ENCODE measurements at places on chromosomes 4 and X.

DNA sequence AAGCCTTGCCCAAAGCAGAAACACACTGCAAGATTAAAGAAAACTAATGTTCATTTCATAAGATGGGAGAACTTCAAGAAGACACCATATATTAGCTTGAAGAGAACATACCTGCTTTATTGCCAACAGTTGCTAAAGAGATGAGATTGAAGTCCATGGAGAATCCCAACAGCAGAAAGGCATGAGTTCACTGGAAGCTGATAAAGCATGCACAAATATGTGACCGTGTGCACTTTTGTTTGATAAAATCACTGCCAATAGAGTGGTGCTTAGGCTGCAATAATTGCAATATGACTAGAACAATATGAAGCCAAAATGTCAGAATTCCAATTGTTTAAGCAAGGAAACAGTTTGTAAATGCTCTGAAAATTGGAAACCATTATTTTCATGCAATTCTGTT lies 125.9 kb upstream of the PPARGC1A start:
- H3K4me1 ChIP-seq = peaks cover 7% of the 10 kb centered on the region
- no peaks in the 10 kb centered on the region for H3K36me3 ChIP-seq
- H3K4me3 ChIP-seq = no peak overlapping the region
- H3K27me3 ChIP-seq = peaks cover 8% of the 10 kb centered on the region
- H3K27ac ChIP-seq = no peak overlapping the region

GRCh38 chrX:124736553-124737270 lies 390.3 kb downstream of the SH2D1A start:
- peak; percentile 21 for DNase-seq
- H3K36me3 ChIP-seq = no peaks in the 10 kb centered on the region
- peaks cover 6% of the 10 kb centered on the region for H3K27me3 ChIP-seq
- H3K27ac ChIP-seq = peak overlapping the region; percentile 28
- peaks cover 8% of the 10 kb centered on the region for H3K4me1 ChIP-seq

DNA sequence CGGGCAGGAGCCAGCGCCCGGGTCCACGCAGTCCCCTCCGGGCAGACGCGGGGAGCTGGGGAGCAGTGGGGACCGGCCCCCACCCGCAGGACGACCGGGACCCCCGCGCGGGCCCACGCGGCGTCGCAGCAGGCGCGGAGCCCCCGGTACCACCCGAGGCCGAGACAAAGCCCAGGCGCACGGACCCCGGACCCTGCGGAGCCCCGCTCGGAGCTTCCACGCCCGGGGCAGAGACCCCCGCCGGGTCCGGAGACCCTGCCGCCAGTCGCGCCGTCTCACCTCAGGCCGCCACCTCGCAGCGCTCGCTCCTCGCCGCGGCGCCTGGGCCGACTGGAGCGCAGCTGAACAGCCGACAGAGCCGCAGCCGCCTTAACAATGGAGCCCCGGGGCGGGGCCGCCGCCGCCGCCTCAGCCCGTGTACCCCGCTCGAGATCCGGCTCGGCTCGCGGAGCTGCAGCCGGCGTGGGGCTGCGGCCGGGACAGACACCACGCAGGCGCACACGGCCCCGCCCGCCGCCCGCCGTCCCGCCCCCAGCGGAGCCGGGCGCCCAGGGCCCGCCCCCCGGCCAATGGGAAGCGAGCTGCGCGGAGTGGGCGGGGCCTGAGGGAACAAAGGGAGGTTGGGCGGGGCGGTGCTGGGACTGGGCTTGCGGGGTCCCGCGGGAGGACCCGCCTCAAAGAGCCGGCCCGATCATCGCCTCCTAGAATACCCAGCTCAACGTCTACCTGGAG lies at the start of gene AFAP1:
AFAP1 (minus strand) TSS at position 485 of the 732 bp plus-strand sequence. CDS start 67,783 bp downstream, outside the sequence.
- peaks cover 23% of the 10 kb centered on the region for H3K4me1 ChIP-seq
- peaks cover 6% of the 10 kb centered on the region for H3K36me3 ChIP-seq
- no peak within 1 kb of the TSS for H3K4me3 ChIP-seq
- peak within 1 kb of the TSS; percentile 90 for H3K27ac ChIP-seq
- peaks cover 26% of the 10 kb centered on the region for H3K27me3 ChIP-seq

- no peak for DNase-seq
- H3K27me3 ChIP-seq = no peaks in the 10 kb centered on the region
- no peak overlapping the region for H3K27ac ChIP-seq
- H3K4me3 ChIP-seq = no peak overlapping the region
- no peaks in the 10 kb centered on the region for H3K4me1 ChIP-seq
- H3K36me3 ChIP-seq = no peaks in the 10 kb centered on the region
These were observed 1837.0 kb upstream of the PCDH7 start for GRCh38 chr4:28883211-28883610.

DNA sequence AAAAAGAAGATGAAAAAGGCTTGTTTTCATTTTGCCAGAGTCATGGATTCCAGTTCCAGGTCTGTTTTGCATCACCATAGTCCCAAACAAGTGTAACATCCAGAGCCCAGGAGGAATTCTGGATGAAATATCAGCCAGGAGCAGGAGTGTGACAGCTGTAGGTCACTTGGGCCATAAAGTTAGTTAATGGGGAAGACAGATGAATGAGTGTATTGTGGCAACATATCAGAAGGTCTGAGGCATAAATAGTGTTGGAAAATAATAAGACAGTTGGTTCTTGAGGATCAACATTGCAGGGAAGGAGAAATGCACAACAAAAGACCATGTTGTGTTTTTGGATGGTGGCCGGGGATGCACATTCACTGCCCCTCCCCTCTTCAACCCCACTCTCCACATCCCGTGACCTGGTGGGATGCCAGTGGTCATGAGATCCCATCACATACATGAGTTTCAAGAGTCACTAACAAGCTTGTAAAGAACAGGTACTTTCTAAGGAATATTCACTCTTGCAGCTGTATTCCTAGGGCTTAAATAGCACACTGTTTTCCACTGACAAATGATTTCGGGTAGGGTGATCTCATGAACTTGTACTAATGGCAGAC lies 83.1 kb upstream of the IGFBP7 start:
- H3K27ac ChIP-seq = no peak overlapping the region
- H3K4me1 ChIP-seq = peaks cover 5% of the 10 kb centered on the region
- no peaks in the 10 kb centered on the region for H3K36me3 ChIP-seq
- DNase-seq = no peak
